Stimulated activated CD8-positive, alpha-beta memory T cell treated with anti-CD3 and anti-CD28 coated beads, Interleukin-4, amount 100 ng/mL, for 48 hours (primary cell): ENCODE measurements at places on chromosomes 12 and 14.

DNA sequence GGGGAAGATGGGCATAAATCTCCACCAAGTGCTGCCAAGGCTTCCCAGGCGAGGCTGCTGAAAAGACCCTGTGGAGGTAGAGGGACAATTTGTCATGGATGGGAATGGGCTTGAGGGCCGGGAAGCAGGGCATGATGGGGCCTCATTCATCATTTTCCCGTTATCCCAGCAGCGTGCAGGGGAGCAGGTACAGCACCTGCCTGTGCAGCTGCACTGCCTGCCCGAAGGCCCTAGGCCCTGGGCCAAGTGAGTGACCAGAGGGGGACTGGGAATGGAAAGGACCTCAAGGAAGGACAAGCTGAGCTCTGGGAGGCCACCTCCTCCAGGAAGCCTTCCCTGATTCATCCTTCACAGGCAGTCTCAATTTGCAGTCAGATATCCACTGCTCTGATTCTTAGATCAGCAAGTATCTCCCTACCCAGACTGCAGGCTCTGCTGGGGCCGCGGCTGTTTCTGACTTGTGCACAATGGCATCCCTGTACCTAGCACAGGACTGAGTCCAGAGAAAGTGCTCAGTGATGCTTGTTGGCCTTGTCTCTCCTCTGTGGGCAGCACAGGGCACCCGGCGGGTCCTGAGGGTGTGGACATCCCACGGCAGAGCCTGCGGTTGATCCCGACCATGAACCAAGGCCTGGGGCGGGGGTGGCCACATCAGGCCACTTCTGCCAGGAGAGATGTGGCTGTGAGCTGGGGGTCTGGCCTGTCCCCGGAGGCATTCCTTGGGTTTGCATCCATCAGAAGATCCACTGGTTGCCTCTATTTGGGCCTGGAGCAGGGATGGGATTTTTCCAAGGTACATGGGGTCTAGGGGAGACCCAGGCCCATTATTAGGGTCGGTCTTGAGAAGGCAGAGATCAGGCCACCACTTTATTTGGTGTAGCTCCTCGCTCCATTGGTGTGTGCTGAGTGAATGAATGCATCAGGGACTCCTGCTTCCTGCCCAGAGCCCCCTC is 167.3 kb upstream of the RTL1 start:
- peak; percentile 12 for DNase-seq

- no peak for DNase-seq
Observed at GRCh38 chr14:82490397-82490796, 956.7 kb upstream of the SEL1L start.

DNA sequence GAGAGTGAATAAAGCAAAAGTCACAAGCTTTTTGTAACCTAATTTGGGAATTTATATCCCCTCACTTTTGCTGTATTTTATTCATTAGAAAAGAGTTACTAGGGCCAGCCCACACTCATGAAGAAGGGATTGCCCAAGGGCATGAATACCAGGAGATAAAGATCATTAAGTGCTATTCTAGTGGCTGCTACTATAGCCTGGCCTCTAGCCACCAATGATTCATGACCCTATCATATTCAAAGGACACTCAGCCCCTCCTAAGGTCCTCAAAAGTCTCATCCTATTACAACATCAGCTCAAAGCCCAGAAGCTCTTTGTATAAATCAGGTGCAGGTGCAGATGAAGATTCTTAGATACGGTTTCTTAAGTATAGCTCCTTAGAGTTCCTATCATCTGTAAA is 518.1 kb downstream of the TRHDE start:
- no peak for DNase-seq

GRCh38 chr14:99995700-99996356 is 69.4 kb upstream of the EVL start:
- DNase-seq, result peak; percentile 81

- no peak for DNase-seq
Observed at GRCh38 chr12:56377310-56377988, 14.8 kb upstream of the APOF start.

DNA sequence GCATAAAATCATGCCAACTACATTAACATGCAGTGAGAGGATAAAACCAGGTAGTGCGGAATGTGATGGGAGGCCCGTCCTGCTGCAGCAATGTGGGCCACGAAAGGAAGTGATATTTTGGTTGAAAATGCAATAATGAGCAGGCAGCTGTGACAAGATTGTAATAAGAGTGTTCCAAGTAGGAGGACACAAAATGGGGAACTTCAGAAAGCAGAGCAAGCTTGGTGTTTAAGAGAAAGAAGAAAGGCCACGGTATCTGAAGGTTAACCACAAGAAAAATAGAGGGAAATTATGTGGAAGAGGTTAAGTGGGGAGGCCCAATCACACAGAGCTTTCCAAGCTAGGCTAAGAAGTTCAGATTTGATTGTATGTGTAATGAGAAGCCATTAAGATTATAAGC is 34.3 kb downstream of the OVCH1 start:
- no peak for DNase-seq

GRCh38 chr12:116055895-116056607 is 221.4 kb downstream of the MED13L start:
- DNase-seq, result no peak

- DNase-seq, result no peak
Observed at GRCh38 chr14:45787167-45787566, 534.2 kb upstream of the MIS18BP1 start.

DNA sequence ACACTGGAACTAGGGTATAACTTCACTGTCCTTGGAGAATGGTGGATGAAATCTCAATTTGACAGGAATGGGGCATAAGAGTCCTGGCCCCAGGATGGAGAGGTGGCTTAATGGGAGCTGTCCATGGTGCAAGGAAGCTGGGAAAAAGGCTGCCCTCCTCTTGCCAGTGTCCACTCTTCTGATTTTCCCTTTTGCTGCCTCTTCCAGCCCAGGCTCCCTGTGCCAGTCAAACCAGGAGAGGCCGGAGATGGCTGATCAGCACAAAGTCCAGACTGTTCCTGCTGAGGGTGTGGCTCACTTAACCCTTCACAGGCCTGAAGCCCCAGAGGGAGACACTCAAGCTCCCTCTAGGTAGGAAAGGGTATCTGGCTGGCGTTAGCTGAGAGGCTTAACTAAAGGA is at the start of gene MYO1A:
Gene MYO1A, minus strand, starts transcription at position 240 of the 400 bp plus-strand sequence. CDS start 1,806 bp downstream, outside the sequence.
- DNase-seq, result no peak

DNA sequence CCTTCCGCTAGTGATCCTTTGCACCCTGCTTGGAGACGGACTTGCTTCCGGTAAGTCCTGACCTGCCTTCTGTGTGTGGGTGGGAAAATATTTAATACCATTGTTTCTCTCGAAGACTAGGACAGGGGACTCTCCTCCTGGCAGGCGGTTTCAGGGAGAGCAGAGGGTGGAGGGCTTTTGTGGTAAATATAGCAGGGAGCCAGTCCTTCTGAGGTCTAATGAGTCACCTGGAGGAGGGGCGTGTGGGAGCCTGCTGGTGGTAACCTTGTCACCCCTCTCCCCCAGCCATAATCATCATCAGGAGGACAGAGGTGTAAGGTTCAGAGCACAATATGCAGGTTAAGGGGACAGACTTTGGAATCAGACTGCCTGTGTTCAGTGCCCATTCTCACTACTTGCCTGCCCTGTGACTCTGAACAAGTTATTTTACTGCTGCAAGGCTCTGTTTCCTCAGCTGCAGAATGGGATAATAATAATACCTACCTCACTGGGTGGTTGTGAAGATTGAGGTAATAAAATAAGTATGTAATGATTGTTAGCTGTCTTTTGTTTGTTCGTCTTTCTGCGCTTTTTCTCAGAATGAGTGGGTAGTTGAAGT is 47.4 kb downstream of the SUSD6 start:
- DNase-seq, result peak; percentile 56

DNA sequence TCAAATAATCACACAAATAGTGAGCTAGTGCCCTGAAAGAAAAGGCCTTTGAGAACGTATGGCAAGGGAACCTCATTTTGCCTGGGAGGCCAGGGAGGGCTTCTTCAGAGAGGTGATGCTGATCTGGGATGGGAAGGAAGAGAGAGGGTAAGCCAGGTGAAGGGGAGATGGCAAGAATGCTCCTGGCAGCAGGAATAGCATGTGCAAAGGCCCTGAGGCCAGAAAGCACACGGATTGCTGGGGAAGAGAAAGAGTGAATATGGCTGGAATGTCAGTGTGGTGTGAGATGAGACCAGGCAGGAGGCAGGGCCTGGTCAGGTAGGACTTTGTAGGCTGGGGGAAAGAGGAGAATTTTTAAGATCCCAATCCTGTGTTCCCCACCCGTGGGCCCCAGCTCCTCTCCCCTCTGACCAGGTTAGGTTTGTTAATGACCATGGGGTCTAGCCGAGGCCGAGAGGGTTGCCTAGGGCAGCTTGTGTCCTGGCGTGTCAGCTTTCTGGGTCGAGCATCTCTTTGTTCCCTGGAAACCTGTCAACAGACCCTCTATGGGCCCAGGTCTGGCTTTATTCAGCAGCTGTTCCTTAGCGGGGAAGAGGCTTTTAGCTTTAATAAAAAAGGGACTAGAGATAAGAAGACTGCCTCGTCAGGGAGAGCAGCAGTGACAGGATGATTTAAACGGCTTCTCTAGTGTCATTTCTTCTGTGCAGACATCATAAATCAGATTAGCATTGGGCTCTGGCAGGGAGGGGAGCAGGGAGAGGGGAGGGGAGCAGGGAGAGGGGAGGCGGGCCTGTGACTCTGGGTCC is 123.4 kb downstream of the ADCK1 start:
- DNase-seq, result no peak

DNA sequence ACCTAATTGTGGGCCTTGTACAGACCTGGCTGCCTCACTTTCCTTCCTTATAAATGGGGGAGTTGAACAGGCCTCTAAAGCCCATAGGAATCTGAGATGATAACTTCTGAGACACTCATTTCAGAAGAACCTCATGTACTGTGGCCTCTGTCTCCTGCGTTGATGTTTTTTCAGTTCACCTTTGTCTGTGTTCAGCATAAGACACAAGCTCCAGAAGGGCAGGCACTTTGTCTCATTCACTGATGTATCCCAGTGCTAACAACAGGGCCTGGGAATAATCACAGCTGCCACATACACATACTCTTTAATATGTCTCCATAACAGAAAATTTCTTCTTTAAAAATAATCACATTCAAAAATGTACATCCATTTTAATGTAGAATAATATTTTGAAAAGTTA is 3.3 kb downstream of the FGD6 start:
- DNase-seq, result no peak

GRCh38 chr12:51895378-51896135 is 7.7 kb downstream of the ANKRD33 start:
- no peak for DNase-seq

DNA sequence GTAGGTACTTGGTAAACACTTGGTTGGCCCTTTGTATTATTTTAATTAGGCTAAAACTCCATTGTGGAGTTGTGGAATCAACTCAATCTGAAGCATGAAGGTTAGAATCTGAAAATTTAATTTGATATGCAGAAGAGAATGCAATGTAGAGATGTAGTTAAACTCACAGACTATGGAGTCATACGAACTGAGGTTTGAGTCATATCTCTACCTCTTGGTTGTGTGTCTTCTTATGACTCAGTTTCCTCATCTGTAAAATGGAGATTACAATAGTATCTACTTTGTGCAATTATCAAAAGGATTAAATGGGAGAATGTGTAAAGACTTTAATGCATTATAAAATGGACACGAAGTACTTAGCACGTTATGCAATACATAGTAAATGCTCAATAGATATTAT is 146.0 kb upstream of the IFNG-AS1 start:
- no peak for DNase-seq

GRCh38 chr14:91417983-91418386 is 365 bp upstream of the CCDC88C start:
- peak; percentile 68 for DNase-seq

GRCh38 chr12:96698521-96698920 is 208.5 kb upstream of the NEDD1 start:
- no peak for DNase-seq

DNA sequence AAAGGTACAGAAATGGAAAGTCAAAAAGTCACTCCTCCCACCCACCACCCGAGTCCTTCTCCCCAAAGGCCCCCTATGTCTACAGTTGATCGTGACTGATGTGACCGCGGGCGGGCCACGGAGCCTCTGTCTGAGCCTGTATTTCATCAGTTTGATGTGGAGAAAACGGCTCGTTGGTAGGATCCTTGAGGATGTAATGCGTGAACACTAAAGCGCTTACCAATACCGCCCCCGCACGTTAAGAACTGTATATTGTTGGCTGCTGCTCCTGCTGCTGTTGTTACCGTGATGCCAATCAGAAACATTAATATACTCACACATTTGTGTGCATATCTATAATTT is 24.6 kb upstream of the UBC start:
- DNase-seq, result peak; percentile 75

DNA sequence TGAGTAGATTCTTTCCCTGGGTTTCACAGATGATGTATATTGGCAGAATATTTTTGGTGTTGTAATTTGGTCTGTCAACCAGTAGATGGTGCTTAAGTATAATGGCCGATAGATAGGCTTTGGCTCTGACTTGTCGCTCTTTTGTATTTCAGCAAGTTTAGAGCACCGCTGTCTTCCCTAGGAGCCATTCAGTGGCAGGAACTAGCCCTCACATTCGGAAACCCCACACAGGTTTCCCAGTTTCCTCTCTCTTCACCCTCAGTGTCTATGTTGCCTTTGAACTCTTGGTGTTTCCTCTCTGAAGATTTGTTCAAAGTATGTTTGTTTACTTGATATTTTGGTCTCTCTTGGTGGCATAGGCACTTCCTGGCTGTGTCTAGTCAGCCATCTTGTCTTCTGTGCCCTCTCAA is 102.2 kb downstream of the GPHN start:
- DNase-seq, result no peak

GRCh38 chr12:88870000-88870737 is 289.9 kb upstream of the KITLG start:
- DNase-seq, result no peak

- no peak for DNase-seq
Observed at GRCh38 chr12:52010152-52010622, 3.4 kb downstream of the TAMALIN start.

GRCh38 chr12:14689996-14690395 is 6.4 kb downstream of the GUCY2C start:
- DNase-seq, result no peak

- no peak for DNase-seq
Observed at GRCh38 chr12:75735853-75736252, 224.4 kb upstream of the KRR1 start.

- peak; percentile 86 for DNase-seq
Observed at GRCh38 chr12:122031342-122032216, 9.9 kb downstream of the BCL7A start.

- DNase-seq, result no peak
Observed at GRCh38 chr14:103185051-103186029, 62.1 kb downstream of the TNFAIP2 start.

- no peak for DNase-seq
Observed at GRCh38 chr12:129328235-129328634, 475.0 kb downstream of the GLT1D1 start.

- DNase-seq, result no peak
Observed at GRCh38 chr12:3380200-3381043, 110.6 kb upstream of the PRMT8 start.

- DNase-seq, result peak; percentile 36
Observed at GRCh38 chr12:22321638-22322037, 12.9 kb downstream of the ST8SIA1 start.

- DNase-seq, result no peak
Observed at GRCh38 chr12:3170423-3171194, 93.4 kb downstream of the TSPAN9 start.

GRCh38 chr12:30416631-30417030 is 279.0 kb downstream of the IPO8 start:
- DNase-seq, result no peak
